ENCODE measurements at places on chromosomes 7 and 10. TPM values are rescaled to one million over a fixed set of nuclear protein-coding genes. Genes with fewer than 3 reads are reported as not detected.

GRCh38 chr10:13984647-13985155 lies 346.0 kb downstream of the FRMD4A start:
- no peak for DNase-seq

DNA sequence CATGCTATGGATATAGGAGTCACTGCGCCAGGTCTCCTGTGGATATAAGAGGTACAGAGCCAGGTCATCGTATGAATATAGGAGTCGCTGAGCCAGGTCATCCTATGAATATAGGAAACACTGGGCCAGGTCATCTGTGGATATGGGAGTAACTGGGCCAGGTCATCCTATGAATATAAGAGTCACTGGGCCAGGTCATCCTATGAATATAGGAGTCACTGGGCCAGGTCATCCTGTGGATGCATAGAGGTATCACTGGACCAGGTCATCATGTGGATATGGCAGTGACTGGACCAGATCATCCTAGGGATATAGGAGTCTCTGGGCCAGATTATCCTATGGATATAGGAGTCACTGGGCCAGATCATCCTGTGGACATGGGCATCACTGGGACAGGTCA lies 181.7 kb downstream of the DNAH11 start:
- no peak for DNase-seq

GRCh38 chr7:28316489-28316888 lies 95.8 kb upstream of the CREB5 start:
- DNase-seq = no peak

DNA sequence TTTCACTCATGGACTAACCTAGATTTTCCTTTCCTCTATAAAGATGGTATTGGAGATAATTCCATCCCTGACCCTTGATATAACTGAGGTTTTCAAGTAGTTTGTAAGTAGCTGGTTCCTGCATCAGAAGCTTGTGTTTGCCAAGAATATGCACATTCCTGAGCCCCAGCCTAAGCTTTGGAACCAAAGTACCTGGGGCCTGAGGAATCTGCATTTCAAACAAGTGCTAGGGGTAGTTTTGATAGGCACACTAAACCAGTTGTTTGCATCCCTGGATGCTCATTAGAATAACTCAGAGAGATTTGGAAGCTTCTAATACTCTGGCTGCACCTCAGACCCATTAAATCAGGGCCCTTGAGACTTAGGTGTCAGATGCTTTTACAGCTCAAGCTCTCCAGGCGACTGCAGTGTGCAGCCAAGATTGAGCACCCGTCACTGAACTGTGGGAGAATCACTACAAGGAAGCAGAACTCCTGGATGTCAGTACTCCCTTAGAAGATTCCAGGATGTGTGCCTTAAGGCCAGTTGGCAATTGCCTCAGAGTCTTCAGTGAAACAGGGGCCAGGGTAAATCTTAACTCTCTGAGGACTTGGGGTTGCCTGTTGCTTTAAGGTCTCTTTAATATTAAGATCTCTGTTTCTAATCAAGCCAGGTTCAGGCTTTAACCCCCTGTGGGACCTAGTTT lies 565.0 kb downstream of the REEP3 start:
- DNase-seq = peak; percentile 31

- DNase-seq = no peak
Measured at GRCh38 chr7:128098629-128099028, 67.4 kb upstream of the LRRC4 start.

POLR2J2 gene
- 2.2 TPM for polyA plus RNA-seq

Measured in spinal cord (tissue), 10 donors.